RPMI8226 (cell line): ENCODE measurements at places on chromosomes 6 and 20.

DNA sequence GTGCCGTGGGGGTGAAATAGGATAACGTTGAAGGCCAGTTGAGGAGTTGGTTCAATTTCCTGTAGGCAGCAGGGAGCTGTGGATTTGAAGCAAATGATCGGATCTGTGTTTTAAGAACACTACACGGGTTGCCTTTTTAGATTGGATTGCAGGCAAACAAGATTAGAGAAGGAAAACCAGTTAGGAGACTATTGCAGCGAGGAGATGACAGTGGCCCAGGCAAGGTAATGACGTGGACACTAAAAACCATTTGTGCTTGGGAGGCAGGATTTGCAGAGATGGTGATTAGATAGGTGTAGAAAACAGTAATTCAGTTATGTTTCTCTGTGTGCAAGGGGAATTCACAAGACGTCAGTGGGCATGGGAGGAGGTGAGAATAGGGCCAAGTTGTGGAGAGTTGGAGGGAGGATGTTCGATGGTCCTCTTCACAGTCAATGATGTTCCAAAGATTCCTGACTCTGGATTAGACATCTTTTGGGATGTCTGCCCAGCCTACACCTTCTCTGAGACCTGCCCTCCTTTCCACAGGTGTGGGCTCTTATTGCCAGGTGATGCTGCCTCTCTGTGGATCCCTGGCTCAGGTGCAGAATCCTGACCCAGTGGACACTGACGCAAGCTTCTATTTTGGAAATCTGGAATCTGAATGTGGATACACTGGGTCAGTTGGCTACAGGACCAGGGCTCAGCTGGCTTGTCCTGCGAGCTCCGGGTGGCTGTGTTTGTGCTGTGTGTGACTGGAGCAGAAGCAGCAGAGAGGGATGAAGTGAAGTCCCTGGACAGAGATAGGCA is 54.2 kb downstream of the TFAP2C start:
- DNase-seq, result no peak

DNA sequence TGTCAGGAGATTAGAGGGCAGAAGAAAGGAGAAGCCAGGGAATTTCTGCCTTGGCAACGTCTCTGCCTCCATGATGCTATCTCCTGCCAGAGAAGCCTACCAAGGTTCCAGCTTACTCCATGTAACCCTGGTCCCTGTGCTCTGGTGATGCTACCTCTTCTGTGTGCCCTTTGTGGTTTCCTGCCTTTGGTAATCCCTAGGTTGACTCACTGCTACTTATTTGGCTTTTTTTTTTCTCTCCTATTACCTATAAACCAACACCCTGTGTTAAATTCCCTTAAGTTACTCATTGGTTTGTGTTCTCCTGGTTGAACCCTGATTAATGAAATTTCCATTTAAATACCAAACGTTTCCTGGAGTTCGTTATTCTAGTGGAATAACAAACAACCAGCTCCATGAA is 527.8 kb upstream of the FLRT3 start:
- peak; percentile 33 for DNase-seq

DNA sequence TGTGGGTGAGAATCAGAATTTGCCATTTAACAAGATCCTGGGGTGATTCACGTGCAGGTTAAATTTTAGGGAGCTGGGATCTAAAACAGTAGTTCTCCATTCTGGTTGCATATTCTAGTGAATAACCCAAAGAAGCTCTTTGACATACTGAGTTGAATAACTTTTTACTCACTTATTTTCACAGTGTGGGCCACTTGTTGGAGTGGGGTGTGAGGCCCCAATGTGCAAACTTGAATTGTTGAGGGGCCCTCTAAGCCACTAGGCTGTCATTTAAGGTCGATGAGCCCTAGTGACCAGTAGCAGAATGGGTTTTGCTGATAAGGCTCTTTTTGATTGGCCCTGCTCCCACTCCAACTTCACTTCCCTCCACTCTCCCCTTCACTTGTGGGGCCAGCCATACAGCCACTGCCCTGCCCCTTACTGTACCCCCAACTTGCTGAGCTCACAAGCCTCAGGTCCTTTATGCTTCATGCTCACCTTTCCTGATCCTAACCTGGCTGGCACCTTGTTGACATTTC is 33.6 kb upstream of the RIPOR2 start:
- no peak for DNase-seq

- no peak for DNase-seq
Observed at GRCh38 chr6:4997862-4998261, 6.0 kb downstream of the RPP40 start.

GRCh38 chr20:61980647-61981583 is 84.8 kb downstream of the TAF4 start:
- peak; percentile 25 for DNase-seq

DNA sequence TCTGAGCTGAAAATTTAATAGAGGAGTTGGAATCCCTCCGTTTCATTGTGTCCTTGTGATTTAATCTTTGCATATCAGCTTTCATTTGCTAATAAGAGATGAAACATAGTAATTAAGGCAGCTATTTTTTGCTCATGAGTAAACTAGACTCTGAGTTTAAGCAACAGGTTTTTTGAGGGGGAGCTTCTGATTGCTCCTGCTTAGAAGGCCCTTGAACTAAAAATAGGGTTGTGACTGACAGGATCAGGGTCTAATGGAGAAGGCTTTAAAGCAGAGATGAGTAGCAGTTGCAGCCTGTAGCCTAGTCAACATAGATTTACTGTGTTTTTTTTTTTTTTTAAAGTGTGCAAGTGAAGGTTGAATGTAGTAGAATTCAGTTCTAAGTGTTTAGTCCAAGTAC is 17.4 kb downstream of the HSF2 start:
- DNase-seq, result no peak

GRCh38 chr20:50918403-50918802 is 12.8 kb downstream of the ADNP start:
- no peak for DNase-seq

GRCh38 chr6:24898676-24899075 is 37.1 kb downstream of the RIPOR2 start:
- DNase-seq, result no peak

DNA sequence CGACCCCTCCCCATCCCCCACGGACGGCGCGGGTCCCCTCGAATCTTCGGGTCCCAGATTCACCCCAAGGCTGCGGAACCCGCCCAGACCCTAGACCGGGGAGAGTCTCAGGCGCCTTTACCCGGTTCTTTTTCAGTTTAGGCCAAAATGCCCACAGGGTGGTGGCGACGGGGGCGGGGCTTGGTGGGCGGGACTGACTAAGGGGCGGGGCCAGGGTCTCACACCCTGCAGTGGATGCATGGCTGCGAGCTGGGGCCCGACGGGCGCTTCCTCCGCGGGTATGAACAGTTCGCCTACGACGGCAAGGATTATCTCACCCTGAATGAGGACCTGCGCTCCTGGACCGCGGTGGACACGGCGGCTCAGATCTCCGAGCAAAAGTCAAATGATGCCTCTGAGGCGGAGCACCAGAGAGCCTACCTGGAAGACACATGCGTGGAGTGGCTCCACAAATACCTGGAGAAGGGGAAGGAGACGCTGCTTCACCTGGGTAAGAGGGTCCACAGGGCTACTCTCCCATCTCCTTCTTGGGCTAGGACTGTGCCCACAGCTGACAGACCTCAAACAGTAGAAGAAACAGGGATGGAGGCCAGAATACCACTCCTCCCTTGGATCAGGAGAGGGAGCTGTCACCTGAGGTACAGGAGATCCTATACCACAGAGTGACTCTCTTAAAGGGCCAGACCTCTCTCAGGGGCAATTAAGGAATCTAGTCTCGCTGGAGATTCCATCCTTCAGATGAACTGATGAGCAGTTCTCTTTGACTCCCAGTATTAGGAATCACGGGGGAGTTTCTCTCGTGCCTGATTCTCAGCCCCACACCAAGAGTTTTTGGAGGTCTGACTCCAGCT is 942 bp downstream of the HLA-E start:
- peak; percentile 85 for DNase-seq

GRCh38 chr6:128310451-128310850 is 209.9 kb downstream of the PTPRK start:
- DNase-seq, result no peak
